ENCODE measurements at places on chromosomes 6 and 20.
A peak's percentile ranks its signal among the peaks of the same experiment; 100 is the strongest.

- DNase-seq: peak; percentile 4
Observed at GRCh38 chr6:128259730-128260685, 260.4 kb downstream of the PTPRK start.

GRCh38 chr20:64191002-64191401, 26.8 kb downstream of the MYT1 start:
- DNase-seq: no peak

- no peak for DNase-seq
Observed at GRCh38 chr6:42025845-42026243, 24.5 kb upstream of the TAF8 start.

GRCh38 chr6:147806697-147807096, 298.2 kb downstream of the SAMD5 start:
- DNase-seq: no peak

GRCh38 chr6:94041945-94042709, 622.8 kb upstream of the EPHA7 start:
- DNase-seq: no peak
